ENCODE measurements at places on chromosomes 5 and 9.

GRCh38 chr5:130799015-130799414 is 366.0 kb downstream of the HINT1 start:
- DNase-seq = no peak

DNA sequence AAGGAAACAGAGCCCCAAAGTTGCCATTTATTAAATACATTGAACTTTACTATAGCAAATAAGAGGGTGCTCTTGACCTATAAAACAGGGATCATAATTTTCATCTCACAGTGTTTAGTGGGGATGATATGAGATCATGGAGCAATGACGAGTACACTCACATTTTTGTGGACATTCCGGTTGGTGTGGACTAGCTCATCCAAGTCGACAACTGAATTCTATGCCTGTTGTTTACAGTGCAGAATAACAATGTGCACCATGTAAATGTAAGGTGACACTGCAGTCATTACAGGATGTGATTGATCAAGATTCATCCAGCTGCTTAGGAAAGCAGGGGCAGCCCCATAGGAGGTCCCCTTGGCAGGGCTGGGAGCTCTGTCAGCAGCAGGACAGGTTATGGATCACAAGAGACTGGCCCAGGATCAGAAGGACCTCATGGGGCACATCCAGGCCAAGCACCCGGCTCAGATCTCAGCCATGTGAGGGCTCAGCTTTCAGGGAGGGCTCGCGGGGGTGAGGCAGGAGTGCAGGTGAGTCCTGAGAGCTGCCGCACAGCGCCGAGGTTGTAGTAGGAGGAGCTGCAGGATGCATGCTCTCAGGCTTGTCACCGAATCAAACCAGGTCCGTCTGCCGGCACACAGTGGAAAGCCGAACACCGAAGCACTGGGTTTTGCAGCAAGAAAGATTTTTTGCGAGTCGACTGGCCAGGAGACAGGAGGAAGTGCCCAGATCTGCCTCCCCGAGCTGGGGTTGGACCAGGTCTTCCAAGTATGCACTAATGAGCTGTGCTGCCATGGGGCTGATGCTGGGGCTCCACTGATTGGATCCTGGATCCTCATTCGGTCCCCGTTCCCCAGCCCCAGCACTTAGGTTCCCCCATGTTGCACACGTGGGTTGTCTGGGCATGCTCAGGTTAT is 28.2 kb downstream of the MRPL36 start:
- no peak for DNase-seq

- no peak for DNase-seq
These were observed 71.8 kb downstream of the EGFLAM start for GRCh38 chr5:38330207-38330606.

- no peak for DNase-seq
These were observed 29.8 kb downstream of the TNFAIP8 start for GRCh38 chr5:119385536-119386128.

DNA sequence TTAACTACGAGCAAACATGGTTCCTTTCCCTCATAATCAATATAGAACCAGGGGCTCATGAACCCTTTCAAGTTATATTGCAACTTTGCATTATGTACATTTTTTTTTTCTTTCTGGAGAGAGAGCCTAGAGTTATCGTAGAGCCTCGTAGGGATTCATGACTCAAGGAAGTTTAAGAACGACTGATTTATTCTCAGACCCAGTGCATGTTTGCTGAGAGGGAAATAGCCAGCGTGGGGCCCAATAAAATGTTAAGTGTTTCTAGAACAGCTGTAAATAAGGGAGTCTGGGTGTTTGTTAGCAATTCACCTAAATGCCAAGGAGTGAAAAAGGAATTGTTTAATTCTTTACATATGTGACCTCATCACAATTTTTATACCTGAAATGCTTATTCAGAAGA is 119.0 kb upstream of the KLF9 start:
- no peak for DNase-seq

DNA sequence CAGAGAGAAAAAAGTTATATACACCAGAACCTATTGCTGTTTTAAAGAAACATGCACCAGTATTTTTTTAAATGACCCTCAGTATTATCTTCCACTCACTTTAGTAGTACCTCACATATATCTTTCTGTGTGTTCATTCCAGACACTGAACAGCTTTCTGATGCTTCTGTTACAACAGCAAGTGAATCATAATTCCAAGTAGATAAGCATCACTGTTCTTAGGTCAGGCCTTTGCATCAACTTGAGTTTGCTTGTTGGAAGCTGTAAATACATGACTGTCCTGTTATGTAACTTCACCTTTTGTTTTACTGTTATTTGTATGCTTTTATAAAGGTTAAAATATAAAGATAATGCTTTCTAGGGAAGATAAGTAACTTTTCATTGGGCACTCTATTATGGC is 184.4 kb downstream of the ISL1 start:
- DNase-seq = no peak

- DNase-seq = no peak
These were observed 30.7 kb downstream of the TERT start for GRCh38 chr5:1264211-1264610.

- DNase-seq = no peak
These were observed 382.9 kb upstream of the RFX3 start for GRCh38 chr9:3908731-3909130.

DNA sequence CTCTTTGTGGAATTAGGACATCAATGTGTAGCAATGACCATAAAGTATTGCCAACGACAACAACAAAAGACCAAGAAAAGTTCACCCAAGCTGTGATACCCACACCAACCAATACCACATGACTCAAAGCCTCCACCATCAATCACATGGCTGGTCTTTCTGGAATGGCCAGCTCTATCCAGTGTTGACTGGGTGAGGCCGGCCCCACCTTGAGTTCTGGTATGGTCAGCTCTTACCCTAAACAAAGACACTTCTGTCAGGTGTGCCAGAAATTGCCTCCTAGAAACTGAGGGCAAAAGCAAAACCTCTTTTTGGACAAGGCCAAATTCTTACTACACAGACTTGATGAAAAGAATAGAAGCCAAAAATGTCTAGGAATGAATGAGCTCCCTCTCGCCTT is 331.5 kb downstream of the ZNF608 start:
- DNase-seq = no peak

DNA sequence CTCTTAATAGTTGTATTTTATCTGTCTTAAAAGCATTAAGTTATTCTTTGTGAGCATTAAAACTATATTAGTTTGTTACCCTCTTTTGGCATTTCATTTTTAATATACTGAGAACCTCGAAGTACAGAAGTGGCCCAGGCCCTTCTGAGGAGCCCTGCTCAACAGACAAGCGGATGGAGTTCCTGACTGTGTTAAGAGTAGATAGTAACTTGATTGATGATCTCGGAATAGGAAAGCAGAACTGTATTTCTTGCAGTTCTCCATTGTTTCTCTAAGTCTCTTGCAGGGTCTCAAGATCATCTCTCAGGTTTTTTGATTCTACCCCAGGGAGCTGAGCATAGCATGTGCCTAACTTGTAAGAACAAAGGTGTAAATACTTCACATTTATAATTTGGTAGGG is 139.6 kb downstream of the SMARCA2 start:
- no peak for DNase-seq

DNA sequence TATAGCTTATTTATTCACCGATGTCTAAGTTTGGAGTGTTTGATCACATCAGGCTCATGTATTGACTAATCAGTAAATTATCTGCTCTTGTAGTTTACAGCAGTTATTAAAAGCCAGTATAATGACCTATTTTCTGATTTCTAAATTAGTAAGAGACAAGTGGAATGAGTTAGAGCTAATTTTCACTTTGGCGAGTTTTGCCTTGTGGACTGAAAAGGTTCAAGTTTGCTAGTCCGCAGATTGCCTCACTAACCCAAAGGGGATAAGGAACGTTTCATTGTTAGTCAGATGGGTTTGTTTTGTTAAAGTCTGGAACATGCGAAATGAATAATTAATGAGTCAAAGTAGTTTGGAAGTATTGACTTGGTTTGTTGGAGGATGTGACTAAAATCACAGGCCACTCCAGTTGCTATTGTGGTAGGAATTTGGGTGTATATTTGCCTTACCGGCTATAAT is 40.1 kb downstream of the SMARCA2 start:
- no peak for DNase-seq

GRCh38 chr9:93235300-93235960 is 51.5 kb downstream of the WNK2 start:
- DNase-seq = no peak

GRCh38 chr9:4035777-4036176 is 264.1 kb downstream of the GLIS3 start:
- no peak for DNase-seq

DNA sequence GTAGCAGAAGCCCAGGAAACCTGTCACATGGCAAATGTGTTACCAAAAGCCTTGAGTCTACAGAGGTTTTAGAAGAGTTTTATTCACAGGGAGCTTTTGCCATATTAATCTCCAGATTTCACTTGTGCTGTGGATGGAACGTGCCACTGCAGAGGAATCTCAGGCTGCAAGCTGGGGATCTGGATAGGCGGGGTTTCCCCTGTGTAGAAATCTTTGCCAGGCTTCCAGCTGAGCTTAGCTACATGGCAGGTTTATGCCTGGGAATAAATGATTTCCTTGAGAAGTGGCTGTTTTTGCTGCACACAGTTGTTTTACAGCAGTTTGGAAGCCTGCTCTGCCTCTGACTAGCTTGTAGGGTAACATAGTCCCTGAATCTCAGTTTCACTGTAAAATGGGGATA is 224.6 kb upstream of the PLPPR1 start:
- DNase-seq = no peak

- no peak for DNase-seq
These were observed 52.6 kb downstream of the AQP7 start for GRCh38 chr9:33349743-33350142.

DNA sequence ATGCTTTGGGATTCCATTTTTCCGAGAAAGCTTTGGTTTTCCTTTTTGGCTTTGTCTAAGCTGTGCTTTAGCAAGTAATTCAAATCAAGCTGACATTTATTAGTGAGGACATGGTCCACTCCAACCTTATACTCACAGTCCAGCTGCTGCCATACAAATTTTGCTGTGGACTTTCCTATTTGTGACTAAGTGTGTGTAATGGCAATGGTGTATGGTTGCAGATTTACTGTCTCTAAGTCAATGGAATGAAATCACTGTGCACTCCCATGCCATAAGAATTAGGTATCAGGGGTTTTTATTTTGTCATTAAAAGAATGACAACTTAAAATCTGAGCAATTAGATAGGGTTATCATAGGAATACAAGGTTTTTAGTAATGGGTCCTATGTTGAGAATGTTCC is 530.0 kb downstream of the CCDC171 start:
- no peak for DNase-seq

- DNase-seq = no peak
These were observed 293.8 kb downstream of the CWC27 start for GRCh38 chr5:65062469-65063083.

DNA sequence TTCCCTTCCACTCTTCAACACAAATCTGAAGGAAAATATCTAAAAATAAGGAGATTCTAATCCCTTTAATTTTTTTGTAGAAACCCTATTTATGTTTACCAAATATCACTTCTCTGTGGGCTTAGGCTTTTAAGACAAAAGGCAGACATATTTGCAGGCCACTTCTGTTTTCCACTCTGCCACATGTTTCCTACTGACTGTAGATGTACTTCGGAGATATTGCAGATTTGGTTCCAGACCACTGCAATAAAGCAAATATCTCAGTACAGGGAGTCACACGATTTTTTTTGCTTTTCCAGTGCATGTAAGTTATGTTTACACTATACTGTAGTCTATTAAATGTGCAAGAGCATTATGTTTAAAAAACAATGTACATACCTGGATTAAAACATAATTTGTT is 219.0 kb downstream of the SREK1 start:
- no peak for DNase-seq

DNA sequence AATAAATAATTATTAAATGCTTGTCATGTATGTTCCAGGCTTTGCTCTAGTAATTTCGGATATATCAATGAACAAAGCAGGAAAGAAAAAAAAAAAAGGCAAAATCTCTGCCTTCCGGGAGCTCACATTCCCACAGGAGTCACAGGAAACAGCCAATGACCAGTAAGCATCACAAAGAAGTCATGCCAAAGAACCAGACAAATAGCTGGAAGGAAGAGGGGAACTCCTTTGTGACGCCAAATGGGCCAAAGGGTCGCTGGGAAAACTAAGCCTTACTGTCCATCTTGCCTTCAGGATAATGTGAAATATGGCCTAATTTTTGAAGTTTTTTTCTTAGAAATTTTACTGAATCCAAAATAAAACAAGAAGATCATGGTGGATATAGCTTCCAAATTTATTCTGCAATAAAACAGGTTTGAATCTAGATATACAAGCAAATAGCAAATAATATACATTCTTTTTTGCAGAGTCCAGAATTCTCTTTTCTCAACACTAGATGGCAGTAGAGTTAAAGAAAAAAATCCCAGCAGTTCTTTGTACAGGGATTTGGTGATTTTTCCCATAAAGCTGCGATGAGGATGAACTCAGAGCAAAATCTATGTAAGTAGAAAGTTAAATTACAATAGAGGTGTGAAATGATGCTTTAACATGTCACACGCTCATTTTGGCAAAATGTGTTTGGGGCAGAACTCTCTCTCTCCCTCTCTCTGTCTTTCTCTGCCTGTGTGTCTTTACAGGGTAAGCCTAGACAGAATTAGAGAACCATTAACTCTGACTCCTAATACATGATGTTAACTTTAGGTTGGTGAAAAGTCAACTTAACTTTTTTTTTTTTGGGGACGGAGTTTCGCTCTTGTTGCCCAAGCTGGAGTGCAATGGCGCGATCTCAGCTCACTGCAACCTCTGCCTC is 60.0 kb upstream of the TUT7 start:
- DNase-seq = no peak

DNA sequence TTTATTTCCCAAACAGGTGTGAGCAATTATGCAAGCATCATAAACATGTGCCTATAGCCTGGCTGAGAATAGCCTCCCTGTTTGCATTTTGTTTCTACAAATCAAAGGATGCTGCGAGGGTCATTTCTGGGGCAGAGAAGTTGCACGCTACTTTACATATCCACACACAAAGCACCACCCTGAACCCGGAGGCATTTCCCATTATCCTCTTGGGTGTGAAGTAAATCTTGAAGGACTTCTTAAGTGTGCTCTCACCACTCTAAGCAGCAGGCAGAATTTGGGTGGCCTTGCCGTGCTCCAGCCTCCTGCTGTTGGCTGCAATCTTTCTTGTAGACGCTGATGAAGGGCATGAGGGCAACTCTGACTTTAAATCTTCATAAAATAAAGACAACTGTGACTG is 124.0 kb upstream of the TLE4 start:
- no peak for DNase-seq

GRCh38 chr5:126435261-126435660 is 12.1 kb downstream of the GRAMD2B start:
- no peak for DNase-seq

All from vagina (tissue), 2 donors.